ENCODE measurements at places on chromosomes 7 and 10.

GRCh38 chr7:108196004-108196403 is 65.8 kb upstream of the LAMB4 start:
- DNase-seq: no peak

GRCh38 chr7:85516675-85517074 is 329.8 kb upstream of the SEMA3D start:
- no peak for DNase-seq

DNA sequence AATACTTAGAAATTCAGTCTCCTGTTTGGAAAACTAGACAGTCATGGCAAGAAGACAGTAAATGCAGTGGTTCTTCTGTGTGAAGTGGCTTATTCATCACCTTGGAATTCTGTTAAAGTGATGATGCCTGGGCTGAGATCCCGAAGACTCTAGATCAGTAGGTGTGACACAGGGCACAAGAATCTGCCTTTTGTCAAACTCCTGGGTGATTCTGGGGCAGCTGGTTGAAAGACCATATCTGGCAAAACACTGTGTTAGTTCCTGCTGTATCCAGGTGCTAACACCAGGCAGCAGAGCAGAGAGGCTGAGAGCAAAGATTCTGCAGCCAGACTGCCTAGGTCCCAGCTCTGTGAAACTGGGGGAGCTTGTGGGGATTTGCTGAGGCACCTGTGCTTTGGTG is 26.5 kb downstream of the MRC1 start:
- no peak for DNase-seq

- no peak for DNase-seq
Observed at GRCh38 chr10:98815039-98815885, 368.5 kb upstream of the HPS1 start.

GRCh38 chr7:113562242-113562641 is 356.6 kb downstream of the PPP1R3A start:
- DNase-seq: no peak

GRCh38 chr7:79317728-79318127 is 135.7 kb downstream of the MAGI2 start:
- no peak for DNase-seq

GRCh38 chr7:49860293-49860692 is 86.9 kb downstream of the VWC2 start:
- no peak for DNase-seq

DNA sequence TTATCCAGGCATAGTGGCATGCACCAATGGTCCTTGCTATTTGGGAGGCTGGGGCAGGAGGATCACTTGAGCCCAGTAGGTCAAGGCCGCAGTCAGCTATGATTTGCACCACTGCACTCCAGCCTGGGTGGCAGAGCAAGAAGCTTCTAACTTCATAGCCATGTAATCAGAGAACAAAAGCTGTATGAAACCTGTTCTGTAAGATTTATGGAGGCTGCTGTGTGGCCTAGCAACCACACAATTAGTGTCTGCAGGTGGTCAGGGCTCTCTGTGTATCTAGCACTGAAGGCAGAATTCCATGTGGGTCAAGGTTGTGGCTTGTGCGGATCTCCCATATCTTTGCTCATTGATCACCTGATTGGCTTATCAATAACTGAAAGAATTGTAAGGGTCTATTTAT is 221.5 kb upstream of the FOXK1 start:
- no peak for DNase-seq

- DNase-seq: no peak
Observed at GRCh38 chr7:114419441-114420272, 5.0 kb downstream of the FOXP2 start.

DNA sequence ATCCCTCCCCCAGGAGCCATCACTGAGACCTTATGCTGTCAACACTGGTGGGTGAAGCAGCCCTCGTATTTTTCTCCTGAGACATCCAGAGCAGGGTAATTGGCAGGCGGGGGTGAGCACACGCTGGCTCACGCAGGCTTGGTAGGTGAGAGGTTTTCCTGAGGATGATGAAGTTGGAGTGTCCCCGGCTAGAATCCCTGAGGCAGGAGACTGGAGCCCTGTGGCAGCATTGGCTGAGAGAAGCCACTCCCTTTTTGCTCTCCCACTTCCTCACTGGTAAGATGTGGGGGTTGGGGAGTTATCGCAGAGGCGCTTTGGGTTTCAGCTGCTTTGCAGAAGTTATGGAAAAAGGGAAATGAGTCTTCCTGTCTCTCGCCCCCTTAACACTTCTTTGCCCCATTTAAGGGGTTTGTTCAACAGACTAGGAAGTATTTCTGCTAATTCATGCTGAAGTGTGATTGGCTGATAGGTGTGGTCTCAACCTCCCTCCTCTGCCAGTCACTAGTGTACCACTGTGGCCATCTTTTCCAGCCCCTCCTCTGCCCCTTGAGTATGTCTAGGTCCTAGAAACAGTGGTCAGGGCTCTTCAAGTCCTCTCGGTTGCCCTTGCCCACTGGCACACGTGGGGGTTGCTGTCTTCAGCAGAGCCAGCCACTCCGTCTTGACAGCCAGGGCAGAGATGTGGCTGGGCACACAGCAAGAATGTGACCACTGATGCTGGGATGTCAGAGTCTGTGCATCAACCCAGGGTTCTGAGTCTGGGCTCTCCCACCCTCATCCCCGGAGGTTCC is 5.7 kb downstream of the ARPC1B start:
- no peak for DNase-seq

- DNase-seq: no peak
Observed at GRCh38 chr10:17984056-17984455, 32.3 kb downstream of the SLC39A12 start.

DNA sequence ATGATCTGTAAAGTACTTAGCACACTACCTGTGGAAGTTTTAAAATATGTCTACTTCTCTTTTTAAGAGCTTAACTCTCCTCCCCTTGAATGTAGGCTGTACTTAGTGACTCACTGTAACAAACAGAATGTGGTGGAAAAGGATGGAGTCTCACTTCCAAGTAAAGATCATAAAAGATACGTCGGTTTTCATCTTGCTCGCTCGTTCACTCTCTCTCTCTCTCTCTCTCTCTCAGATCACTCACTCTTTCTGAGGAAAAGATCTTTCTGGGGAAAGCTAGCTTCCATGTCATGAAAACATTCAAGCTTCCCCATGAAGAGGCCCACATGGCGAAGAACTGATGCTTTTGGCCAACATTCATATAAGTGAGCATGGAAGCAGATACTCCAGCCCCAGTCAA is 5.5 kb downstream of the CHUK start:
- no peak for DNase-seq

DNA sequence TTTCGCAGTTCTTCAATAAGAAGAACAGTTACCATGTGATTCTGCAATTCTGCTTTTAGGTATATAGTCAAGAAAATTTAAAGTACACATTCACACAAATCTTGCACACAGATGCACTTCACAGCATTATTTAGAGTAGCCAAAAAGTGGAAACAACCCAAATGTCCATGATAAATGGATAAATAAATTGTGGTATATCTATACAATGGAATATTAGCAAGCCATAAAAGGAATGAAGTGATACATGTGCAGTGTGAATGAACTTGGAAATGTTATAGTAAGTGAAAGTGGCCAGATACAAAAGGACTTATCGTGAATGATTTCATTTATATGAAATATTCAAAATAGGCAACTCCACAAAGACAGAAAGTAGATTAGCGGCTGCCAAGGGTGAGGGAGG is 109.1 kb downstream of the AGMO start:
- no peak for DNase-seq

DNA sequence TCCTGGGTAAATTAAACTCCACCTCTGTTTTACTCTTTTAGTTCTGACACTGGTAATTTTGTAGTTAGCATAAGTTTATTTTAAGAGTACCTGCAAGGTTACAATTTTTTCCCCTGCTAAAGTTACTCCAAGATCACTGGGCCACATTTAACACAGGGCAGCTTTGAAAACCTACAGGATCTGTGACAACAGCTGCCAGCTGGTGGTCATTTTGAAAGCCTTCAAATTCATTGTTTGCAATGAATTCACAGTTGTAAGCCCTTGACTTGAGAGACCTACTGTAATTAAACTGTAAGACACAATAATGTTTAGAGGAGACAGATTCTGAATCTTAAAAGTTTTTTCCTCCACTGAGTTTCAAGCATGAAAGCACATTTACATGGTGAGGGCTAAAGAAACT is 129.6 kb downstream of the CNOT4 start:
- DNase-seq: no peak

DNA sequence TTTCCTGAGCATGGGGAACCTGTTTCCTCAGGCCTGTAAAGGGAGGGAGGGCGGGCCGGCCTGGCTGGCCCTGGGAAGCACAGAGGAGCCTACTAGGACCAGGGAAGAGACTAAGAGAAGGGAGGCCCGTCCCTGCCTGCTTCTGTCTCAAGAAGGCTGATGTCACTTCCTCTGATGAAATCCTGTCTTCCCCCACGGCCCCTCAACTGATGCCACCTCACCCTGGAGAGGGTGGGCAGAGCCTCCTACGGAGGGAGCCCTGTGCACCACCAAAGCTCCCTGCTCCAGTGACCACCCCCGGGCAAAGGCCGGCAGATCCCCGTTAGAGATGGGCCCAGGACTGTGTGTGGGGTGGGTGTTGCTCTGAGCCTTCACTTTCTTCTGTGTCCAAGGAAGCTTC is 1.0 kb upstream of the PILRA start:
- DNase-seq: no peak

- no peak for DNase-seq
Observed at GRCh38 chr10:71757399-71757922, 15.9 kb downstream of the VSIR start.

- no peak for DNase-seq
Observed at GRCh38 chr7:22307816-22308215, 49.1 kb downstream of the RAPGEF5 start.
